CD4-positive, alpha-beta T cell treated with Interleukin-17A for 1 hour (primary cell): ENCODE measurements at places on chromosomes 1 and 21.

GRCh38 chr21:35528116-35529042, 479.3 kb upstream of the RUNX1 start:
- peak; percentile 35 for DNase-seq

DNA sequence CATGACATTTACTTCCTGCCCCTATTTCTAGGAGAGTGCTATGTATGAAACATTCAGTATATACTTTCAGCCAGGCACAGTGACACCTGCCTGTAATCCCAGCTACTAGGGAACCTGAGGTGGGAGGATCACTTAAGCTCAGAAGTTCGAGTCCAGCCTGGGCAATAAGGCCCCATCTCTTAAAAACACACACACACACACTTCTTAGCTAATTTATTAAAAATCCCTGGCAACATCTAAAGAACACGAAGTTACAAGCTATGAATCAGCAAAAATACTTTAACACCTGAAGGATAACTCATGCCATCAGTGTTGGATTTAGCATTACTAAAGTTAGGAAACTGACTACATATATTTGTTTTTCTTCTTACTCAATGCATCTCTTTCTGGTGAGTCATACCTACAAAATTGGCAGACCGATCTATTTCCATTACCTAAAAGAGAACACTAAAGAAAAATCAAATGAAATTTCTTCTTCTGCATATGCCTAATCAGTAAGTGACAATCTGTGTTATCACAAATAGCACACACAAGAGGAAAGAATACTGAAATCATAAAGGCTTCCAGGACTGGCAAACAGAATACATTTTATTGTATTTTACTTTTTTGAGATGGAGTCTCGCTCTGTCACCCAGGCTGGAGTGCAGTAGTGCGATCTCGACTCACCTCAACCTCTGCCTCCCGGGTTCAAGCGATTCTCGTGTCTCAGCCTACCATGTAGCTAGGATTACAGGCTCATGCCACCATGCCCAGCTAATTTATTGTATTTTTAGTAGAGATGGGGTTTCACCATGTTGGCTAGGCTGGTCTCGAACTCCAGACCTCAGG, 41.4 kb downstream of the RNF115 start:
- DNase-seq = no peak

DNA sequence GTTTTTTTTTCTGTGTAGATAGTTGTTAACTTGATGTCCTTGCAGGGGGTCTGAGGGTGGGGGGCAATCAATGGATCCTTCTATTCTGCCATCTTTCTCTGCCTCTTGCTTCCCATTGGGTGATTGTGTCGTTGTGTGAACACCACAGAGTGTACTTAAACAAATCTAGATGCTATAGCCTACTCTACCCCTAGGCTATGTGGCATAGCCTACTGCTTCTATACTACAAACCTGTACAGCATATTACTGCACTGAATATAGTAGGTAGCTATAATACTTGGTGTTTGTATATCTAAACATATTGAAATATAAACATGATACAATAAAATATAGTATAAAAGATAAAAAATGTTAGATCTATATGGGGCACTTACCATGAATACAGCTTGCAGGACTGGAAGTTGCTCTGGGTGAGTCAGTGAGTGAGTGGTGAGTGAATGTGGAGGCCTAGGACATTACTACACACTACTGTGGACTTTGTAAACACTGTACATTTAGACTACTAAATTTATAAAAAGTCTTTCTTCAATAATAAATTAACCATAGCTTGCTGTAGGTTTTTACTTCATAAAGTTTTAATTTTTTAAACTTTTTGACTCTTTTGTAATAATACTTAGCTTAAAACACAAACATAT, 105.4 kb downstream of the CENPF start:
- no peak for DNase-seq

- no peak for DNase-seq
Measured at GRCh38 chr1:192488058-192488457, 87.5 kb upstream of the RGS1 start.

DNA sequence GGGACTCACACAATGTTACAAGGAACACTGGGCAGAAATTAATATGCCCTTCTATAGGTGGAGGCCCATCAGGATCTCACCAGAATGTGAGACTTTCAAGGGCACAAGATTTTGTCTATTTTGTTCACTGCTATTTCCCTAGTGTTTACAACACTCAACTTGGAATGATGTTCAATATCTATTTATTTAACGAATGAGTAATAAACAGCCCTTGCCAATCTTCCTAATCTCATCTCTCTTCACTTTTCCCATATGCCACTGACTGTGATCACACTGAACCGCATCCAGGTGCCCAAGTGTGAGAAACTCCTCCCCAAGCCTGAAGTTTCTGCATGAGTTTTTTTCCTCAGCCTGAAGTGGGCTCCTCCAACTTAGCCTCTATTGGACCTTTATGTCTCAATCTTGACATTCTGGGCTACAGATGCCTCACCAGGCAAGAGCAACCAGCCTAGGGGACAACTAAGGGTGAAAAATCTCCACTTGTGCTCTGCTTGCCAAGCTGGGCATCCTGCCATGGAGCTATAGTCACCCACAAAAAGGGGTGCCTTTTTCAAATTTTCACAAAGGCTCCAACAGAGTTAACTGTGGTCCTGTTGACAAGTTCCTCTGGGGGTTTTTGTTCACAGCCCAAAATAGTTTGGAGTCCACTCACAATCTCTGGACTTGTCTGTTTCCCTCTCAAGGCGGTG, 105.6 kb downstream of the PLPP3 start:
- DNase-seq = no peak

DNA sequence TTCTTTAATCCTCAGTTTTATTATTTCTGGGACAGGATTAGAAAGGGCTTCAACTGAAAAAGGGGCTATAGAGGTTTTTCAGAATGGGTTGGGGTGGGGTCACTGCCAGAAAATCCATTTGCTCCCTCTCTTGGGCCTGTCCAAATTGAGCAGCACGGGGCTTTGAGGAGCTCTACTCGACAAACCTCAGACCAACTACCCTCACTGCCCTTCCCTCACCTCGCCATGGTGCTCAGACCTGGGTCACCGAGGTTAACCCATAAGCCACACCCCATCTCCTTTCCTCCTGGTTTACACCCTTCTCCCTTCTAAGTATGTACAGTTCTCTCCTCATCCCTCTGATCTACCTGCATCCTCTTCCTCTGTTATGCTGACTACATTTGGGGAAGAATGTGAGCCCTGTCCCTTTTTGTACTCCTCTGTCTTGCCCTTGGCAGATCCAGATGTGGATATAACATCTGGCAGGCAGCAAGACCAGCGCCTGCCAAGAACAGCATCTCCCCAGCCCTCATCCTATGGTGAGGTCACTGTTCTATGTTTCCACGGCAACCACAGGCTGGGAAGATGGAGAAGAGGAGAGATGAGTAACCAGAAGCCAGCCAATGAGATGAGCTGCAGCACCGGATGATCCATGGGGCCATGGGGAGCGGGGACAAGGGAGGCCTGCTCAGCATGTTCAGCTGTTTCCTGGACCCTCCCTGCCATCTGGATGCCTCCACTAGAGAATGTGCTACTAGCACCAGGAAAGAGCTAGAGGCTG, 3.7 kb upstream of the FABP3 start:
- no peak for DNase-seq

GRCh38 chr1:15902882-15903281, 55.4 kb downstream of the SPEN start:
- no peak for DNase-seq
